ENCODE measurements at places on chromosomes 11 and 22. TPM values are rescaled to one million over a fixed set of nuclear protein-coding genes. Genes with fewer than 3 reads are reported as not detected.
A peak's percentile ranks its signal among the peaks of the same experiment; 100 is the strongest.

BIK gene
- total RNA-seq: 2.5 TPM

PNPLA5 gene
- not detected for total RNA-seq

DNA sequence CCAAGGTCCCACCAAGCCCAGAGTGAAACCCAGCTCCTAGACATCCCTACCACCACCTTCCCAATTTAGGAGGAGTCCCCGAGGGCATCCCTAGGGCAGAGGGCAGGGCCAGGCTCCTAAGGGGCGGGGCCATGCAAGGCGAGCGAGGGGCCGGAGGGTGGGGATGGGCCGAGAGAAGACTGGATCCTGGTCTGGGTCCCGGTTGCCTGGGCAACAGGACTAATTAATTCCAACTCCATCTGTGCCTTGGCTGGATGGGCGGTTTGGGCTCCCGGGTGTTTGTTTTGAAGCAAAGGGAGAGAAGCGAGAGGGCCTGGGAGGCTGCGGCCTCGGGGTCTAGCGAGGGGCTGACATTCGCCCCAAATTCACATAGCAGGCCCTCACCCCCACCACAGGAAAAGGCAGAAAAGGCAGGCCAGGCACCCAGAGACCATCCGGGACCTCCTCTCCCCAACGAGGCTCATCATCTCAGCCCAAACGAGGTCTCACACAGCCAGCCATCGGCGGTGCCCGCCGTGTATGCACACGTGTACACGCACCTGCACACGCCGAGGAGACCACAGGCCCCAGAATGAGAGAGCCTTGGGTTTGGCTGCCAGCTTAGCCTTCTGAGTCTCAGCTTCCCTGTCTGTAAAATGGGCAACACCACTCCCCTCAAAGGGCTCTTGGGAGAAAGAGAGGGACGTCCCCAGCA lies 23.9 kb downstream of the ELFN2 start:
- H3K27me3 ChIP-seq: no peaks in the 10 kb centered on the region
- H3K4me3 ChIP-seq: no peak overlapping the region
- no peak for DNase-seq

GRCh38 chr11:36617543-36618362 lies 19.7 kb upstream of the RAG2 start:
- H3K36me3 ChIP-seq: no peaks in the 10 kb centered on the region
- H3K4me1 ChIP-seq: peaks cover 3% of the 10 kb centered on the region
- H3K27ac ChIP-seq: no peak overlapping the region
- H3K4me3 ChIP-seq: no peak overlapping the region
- no peak for DNase-seq
- peaks cover 5% of the 10 kb centered on the region for H3K27me3 ChIP-seq

- no peaks in the 10 kb centered on the region for H3K27me3 ChIP-seq
- no peak for DNase-seq
- peak overlapping the region; percentile 23 for H3K4me3 ChIP-seq
Measured at GRCh38 chr22:31173386-31174145, 13.6 kb downstream of the RNF185 start.

DRICH1 gene
- total RNA-seq: 0.36 TPM

GRCh38 chr22:33600113-33600512 lies 320.2 kb downstream of the LARGE1 start:
- no peaks in the 10 kb centered on the region for H3K4me1 ChIP-seq
- H3K27me3 ChIP-seq: peaks cover 3% of the 10 kb centered on the region
- no peak overlapping the region for H3K27ac ChIP-seq

DNA sequence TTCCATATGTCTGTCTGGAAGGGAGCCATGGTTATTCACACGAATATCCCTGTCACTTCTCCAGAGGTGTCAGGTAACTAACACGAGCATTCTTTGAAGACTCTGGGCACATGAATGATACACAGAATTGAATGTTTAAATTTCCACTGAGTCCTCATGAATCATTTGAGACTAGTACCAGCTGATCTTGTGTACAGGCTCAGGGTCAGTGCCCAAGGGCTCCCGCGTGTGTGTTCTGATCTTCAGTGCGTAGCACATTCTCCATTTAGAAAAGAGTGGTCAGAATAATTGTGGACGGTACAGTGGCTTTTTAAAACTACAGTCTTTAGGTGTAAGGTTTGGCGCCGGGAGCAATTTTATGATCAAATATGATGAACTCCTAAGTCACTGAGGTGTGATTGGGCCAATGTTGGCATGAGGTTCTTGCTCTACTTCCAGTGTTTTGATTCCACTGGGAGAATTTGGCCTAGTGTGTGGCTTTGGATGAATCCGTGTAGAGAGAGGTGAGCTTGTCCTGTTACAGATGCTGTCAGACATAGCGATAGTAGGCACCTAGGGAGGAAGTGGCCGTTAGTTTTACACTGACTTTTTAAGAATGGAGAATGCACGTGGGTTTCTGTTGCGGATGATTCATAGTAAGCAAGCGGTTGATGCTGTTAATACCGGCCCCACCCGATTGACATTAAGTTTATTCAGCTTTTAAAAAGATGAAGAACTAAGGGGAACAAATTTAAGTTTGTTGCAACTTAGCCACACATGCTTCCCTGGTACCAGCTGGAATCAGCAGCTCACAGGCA lies 22.2 kb downstream of the NUP50 start:
- H3K27ac ChIP-seq: peak overlapping the region; percentile 46
- H3K4me1 ChIP-seq: peaks cover 22% of the 10 kb centered on the region
- peaks cover 30% of the 10 kb centered on the region for H3K36me3 ChIP-seq
- H3K27me3 ChIP-seq: no peaks in the 10 kb centered on the region

DNA sequence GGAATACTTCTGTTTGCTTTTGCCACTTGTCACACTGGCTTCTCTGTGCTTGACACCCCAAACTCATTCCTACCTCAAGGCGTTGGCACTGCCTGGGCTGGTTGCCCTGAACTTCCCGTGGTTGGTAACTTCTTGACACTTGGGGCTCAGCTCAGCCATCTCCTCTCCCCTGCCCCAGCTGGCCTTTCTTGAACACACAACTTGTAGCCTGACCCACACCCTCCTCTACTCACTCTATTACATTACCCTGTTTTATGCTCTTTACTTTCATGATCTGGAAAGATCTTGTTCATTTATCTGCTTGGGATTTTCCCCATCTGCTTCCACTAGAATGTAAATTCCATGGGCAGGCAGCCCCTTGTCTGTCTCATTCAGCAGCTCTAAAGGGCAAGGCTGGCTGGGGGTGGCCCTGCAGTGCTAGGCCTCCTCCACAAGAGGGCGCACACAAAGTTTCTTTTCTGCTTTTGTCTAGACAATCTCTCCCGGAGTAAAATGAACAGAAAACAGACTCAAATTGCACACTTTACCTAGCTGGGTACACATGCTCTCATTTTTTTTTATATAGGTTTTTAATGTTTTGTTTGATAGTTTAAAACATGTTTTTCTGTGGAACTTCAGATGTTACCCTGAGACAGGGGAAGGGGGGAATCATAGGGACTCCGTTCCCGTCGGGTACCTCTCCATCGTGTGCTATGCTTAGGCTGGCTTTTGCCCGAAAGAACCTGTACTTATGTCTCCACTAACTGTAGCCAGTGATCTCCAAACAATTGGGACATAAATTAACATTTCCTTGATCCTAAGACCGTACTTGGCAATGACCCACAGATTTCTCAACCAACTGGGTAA lies 16.4 kb upstream of the MRGPRX2 start:
- H3K4me1 ChIP-seq: peaks cover 1% of the 10 kb centered on the region
- H3K27ac ChIP-seq: no peak overlapping the region
- DNase-seq: peak; percentile 81
- H3K36me3 ChIP-seq: no peaks in the 10 kb centered on the region
- no peak overlapping the region for H3K4me3 ChIP-seq

PITPNB gene
- total RNA-seq: 78.7 TPM

GRCh38 chr11:68525930-68526329 lies 65.4 kb downstream of the PPP6R3 start:
- DNase-seq: no peak
- no peaks in the 10 kb centered on the region for H3K27me3 ChIP-seq
- no peak overlapping the region for H3K4me3 ChIP-seq
- no peak overlapping the region for H3K27ac ChIP-seq

DNA sequence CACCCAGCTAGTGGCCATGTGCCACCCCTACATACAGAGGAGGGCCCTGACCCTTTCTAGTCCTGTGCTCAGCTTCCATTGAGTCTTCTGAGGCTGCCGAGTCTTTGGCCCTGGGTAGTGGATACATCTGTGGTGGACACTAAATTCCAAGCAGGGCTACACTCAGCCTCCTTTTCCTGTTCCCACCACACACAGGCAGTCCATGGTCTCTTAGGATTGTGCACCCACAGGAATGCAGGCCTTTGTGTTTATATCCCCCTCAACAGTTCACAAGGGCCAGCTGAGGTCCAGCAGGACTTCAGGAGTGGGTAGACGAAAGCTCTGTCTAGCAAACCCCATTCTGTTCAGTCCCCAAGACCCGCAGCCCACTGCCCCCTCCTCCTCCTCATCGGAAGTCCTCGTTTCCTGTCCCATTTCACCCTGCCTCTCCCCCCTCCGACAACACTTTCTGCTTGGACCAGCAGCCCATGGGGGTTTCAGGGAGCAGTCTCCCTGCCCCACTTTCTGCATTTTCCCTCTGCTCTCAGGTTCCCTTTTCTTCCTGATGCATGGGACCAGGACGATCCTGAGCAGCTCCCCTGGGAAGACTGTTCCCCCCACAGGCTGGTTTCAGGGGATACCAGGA lies 91.8 kb downstream of the SWAP70 start:
- H3K27me3 ChIP-seq: no peaks in the 10 kb centered on the region
- peaks cover 36% of the 10 kb centered on the region for H3K4me1 ChIP-seq
- no peak overlapping the region for H3K27ac ChIP-seq
- DNase-seq: no peak
- peaks cover 2% of the 10 kb centered on the region for H3K36me3 ChIP-seq

- no peak overlapping the region for H3K27ac ChIP-seq
- no peaks in the 10 kb centered on the region for H3K4me1 ChIP-seq
- no peak for DNase-seq
- H3K27me3 ChIP-seq: no peaks in the 10 kb centered on the region
- H3K36me3 ChIP-seq: no peaks in the 10 kb centered on the region
Measured at GRCh38 chr11:128261011-128261421, 326.3 kb downstream of the ETS1 start.

DNA sequence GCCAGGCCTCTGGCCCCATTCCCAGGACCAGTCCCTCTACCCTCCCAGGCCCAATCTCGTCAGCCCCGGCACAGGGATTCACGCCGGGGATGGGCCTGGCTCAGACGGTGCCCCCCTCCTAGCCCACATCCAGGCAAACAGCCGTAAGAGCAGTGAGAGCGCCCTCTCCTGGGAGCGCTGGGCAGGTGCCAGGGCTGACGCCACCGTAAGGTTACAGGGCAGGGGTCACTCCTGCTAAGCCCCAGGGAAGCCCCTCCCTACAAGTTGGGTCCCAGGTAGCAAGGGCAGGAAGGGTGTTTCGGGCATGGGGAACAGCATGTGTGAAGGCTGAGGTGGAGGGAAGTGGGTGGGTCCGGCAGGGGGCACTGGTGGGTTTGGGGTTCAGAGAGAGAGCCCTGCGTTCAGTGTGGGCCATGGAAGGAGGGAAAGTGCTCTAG lies 19.2 kb upstream of the PPARA start:
- H3K27ac ChIP-seq: no peak overlapping the region
- no peaks in the 10 kb centered on the region for H3K36me3 ChIP-seq
- DNase-seq: no peak
- no peak overlapping the region for H3K4me3 ChIP-seq
- no peaks in the 10 kb centered on the region for H3K27me3 ChIP-seq
- no peaks in the 10 kb centered on the region for H3K4me1 ChIP-seq

ZBTB16 gene
- total RNA-seq: 1.5 TPM

GRCh38 chr11:18061351-18061750 lies 15.3 kb upstream of the TPH1 start:
- no peak for DNase-seq
- H3K27me3 ChIP-seq: no peaks in the 10 kb centered on the region
- no peak overlapping the region for H3K27ac ChIP-seq
- no peaks in the 10 kb centered on the region for H3K4me1 ChIP-seq

DNA sequence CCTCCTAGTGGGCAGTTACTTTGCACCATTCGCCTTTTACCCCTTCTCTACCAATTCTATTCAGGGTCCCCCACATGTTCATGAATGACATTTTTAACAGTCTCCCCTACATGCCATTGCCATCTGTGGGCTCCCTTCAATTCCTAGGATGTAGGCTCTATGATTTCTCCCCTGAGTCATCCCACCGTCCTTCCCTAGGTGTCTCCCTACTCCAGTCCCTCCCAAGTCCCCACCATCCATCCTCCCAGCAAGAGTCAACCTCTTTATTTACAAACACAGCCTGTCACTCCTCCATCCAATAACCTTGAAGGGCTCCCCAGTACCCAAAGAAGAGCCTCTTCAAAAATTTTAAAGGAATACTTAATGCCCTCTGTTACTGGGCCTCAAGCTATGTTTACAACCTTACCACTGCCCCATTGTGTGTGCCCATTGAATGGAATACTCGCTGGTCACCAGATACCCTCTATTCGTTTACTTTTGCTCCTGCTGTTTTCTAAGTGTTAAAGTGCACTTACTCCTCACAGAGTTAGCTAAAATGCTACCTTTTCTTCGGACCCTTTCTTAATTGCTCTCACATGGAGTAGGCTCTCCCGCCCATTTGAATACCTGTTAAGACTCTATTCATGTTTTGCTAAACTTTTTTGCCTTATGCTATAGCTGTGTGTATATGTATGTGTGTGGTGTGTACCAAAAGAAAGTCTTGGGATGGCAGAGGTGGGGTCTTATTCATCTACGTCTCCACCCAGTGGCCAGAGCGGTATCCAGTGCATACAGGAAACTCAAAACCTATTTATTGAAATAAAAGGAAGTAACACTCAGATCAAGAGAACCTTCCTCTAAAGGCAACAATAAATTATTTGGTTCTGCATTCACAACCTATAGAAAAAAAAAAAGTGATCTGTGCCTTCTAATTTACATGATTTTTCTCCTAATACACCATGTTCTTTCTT lies 235.8 kb upstream of the CCDC90B start:
- H3K27ac ChIP-seq: no peak overlapping the region
- no peaks in the 10 kb centered on the region for H3K36me3 ChIP-seq
- DNase-seq: no peak
- no peak overlapping the region for H3K4me3 ChIP-seq
- peaks cover 2% of the 10 kb centered on the region for H3K27me3 ChIP-seq
- H3K4me1 ChIP-seq: no peaks in the 10 kb centered on the region

- H3K27ac ChIP-seq: no peak overlapping the region
- peaks cover 17% of the 10 kb centered on the region for H3K36me3 ChIP-seq
- H3K27me3 ChIP-seq: no peaks in the 10 kb centered on the region
- H3K4me3 ChIP-seq: no peak overlapping the region
- DNase-seq: no peak
- peaks cover 7% of the 10 kb centered on the region for H3K4me1 ChIP-seq
Measured at GRCh38 chr11:95132956-95133355, 43.3 kb downstream of the ENDOD1 start.

GRCh38 chr11:12159351-12160099 lies 49.1 kb downstream of the MICAL2 start:
- peaks cover 1% of the 10 kb centered on the region for H3K36me3 ChIP-seq
- no peak for DNase-seq
- no peak overlapping the region for H3K27ac ChIP-seq
- H3K27me3 ChIP-seq: no peaks in the 10 kb centered on the region
- no peak overlapping the region for H3K4me3 ChIP-seq

DNA sequence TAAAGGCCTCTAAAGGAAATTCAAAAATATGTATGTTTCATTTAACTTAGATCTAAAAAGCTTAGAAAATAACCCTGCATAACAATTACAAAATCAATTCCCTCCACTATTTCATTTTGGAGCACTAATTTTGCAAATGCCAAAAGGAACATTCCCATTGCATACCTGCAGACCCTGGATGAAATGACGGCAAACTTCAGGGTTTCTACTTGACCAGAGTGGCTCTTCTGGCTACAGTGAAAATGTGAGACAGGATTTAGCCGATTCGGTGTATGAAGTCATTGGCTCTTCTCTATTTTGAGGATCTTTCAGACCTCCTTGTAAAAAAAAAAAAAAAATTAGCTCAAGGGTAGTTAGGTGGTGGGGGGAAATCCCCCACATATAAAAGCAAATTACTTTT lies 44.1 kb downstream of the PAX6 start:
- H3K27ac ChIP-seq: no peak overlapping the region
- H3K27me3 ChIP-seq: no peaks in the 10 kb centered on the region
- no peaks in the 10 kb centered on the region for H3K4me1 ChIP-seq
- H3K4me3 ChIP-seq: no peak overlapping the region
- peaks cover 9% of the 10 kb centered on the region for H3K36me3 ChIP-seq
- DNase-seq: no peak
